Stimulated activated naive B cell treated with anti-CD40 and anti-IgM and Interleukin-4, amounts not matched to agents 10 μg/mL and 1 μg/mL and 100 μg/mL, for 72 hours (primary cell): ENCODE measurements at places on chromosomes 2 and 18.

DNA sequence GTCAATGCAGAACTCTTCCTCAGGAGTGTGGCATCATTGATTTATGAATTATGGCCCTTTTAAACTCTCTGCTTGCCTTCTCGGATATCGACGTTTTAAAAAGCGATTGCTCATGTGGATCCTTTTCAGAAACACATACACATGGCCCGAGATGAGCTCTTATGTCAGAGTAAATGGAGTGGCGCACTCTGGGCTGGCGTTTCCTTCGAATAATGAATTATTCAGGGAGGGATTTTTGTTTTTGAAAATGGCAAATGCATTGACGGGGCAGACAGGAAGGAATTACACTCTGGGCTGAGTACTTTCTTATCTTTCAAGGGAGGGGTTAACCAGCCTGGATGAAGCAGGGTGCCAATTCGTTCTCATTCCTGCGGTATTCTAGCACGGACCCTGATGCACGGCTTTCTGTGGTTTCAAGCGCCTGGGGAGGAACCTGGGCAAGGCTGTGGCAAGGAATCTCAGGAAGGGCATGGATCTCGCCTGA, 142.7 kb downstream of the PRKCE start:
- no peak for DNase-seq

GRCh38 chr2:9106338-9107167, 100.1 kb upstream of the ASAP2 start:
- no peak for DNase-seq

DNA sequence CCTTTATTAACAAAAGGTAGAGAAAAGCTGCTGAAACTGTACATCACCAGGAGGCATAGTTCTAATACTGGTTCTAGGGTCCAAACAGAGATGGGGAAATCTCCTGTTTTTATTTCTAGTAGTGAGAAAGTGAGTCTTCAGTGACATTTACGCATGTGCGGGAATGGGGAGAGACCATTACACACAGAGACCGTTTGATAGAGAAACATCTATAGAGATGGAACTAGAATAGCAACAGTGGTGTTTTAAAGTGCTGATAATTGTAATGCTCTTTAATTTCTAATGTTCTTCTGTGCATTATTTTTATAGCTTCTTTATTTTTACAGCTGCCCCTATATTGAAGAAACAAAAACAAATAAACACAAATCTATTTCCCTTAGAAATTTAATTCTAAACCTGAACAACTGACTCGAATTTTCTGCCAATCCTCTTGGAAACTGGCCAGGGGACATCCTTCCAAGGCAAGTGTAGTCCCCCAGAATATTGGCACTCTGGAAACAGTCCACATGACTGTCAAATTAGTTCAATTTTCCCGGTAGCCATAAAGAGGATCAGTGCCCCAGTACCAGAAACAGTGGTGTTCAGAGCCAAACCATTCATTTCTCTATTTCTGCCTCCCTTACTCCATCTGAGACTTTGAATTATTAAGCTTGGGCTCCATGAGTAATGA, 260.9 kb downstream of the ICOS start:
- no peak for DNase-seq

DNA sequence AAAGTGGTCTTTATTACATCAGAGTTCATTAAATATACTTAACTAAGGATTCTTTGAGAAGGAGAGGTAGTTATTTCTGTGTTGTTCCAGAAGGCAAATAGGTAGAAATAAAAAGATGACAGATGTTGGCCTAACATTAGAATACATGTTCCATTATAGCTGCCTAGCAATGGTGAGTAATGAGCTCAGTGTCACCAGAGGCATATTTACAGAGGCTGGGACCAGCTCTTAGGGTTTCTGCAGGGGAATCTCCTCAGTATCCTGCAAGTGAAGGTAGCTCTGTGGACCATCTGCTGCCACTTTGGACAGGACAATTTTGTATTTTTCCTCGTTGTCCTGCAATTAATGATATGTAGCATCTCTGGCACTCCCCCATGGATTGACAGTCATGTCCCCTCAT, 416.0 kb downstream of the THSD7B start:
- DNase-seq: no peak

GRCh38 chr2:145635706-145636427, 1115.9 kb upstream of the ZEB2 start:
- DNase-seq: no peak

DNA sequence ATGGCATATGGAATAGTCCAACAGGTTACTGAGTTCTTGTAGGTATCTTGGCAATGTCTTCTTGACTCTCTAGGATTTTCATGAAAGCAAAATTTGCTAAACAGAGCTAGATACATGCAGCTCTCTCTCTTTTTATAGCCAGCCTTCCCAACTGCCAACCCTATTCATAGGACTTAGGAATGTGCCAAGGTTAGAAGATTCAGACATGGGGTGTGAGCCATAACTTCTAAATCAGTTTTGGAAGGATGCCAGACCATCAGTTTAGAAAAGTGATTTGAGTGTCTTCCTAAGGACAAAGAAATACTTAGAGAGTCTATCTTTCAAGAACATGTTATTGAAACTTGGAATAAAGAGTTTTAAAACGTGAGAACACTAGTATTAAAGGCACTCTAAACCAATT, 619.5 kb upstream of the FANCL start:
- no peak for DNase-seq

DNA sequence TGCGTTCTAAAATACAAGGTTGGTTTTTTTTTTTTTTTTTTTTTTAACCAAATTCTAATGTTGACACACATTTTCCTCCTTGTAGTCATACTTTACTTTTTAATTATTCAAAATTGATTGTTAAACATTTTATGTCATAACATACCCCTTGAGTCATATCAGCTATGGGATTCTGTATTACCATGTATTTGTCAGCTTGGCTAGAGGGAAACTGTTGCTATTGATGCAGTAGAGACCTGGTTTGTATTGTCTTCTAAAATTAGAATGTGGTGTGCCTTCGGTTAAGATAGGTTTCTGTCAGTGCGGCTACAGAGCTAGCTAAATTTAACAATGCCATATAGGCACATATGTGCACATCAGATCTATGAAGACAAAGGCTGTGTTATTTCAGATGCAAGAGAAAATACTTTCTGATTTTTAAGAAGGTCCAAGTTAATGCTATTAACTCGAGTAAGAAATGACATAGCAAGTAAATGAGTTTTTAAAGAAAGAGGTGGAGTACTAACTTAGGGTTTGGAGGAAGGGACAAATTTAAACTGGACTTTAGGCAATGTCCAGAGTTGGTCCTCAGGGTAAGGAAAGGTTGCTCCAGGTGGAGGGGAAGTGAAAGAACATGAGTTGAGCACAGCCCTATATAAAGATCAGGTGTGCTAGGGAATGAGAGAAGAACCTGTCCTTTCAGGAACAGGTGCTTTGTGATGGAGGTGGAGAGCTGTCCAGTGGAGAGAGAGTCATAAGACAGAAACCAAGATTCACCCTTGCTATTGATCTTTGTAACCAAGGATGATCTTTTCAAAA, 152.3 kb downstream of the PRPF40A start:
- DNase-seq: no peak

DNA sequence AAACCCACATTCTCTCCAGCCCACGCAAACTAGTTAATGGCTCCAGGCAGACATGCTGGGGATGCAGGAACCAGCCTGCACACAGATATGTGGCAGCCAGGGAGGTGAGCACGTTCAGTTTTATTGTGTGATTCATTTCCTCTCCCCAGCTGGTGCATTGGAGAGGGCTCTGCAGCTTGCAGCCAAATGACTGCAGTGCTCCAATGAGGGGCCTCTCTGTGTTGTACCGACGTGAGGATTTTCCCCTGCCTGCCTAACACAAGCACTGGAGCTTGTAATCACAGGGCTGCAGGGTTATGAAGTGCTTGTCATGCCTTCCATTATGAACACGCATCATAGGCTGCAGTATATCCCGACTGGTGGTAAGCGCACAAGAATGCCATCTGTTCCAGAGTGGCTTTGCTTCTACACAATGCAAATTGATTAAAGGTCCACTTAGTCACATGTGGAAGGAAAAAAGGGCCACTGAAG, 92.3 kb upstream of the THUMPD2 start:
- no peak for DNase-seq
